ENCODE measurements at places on chromosomes 2 and 18. TPM values are rescaled to one million over a fixed set of nuclear protein-coding genes. Genes with fewer than 3 reads are reported as not detected.

DNA sequence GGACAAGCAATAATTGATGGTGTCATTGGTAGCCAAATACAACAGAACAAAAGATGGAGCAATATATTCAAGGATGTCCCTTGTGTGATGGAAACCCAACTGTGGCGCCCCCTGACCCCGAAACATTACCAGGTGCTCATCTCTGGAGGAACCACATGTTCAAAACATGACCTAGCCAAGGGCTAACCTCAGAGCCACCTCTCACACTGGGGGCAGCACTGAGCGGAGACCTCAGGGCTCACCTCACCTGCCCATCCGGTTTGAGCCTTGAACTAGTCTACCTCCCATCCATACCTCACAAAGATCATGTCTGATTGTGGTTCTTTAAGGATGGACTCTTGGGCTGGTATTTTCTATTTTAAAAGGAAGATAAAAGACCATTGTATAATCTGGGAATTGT is 314.4 kb upstream of the CDH7 start:
- DNase-seq, result no peak

GRCh38 chr18:12744103-12744502 is 41.3 kb downstream of the PSMG2 start:
- peak; percentile 79 for DNase-seq

DNA sequence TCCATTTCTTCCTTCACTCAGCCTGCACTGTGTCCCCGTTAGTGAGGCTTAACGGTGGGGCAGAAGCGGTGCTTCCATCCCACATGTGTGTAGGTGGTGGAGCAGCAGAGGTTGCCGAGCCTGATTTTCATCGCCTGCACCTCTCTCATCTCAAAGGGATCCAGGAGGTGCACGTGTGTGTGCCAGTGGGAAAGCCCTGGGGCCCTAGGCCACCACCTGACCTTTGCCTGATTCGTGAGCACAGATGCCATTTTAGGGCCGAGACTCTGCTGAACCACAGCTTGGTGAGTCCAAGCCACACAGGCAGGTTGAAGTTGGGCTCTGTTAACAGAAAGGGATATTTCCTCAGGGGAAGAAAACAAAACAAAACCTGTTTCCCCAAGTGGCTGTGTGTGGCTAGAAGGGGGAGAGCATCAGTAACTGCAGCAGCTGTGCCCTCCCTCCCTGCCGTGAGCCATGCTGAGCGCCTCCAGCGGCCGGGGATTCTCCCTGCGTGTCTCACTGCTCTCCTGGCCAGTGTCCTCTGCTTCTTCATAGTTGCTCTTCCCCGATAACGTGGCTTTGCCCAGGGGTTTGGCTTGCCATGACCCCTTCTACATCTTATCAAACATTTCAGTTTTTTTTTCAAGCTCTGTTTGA is 81.5 kb downstream of the MAPRE2 start:
- no peak for DNase-seq

DNA sequence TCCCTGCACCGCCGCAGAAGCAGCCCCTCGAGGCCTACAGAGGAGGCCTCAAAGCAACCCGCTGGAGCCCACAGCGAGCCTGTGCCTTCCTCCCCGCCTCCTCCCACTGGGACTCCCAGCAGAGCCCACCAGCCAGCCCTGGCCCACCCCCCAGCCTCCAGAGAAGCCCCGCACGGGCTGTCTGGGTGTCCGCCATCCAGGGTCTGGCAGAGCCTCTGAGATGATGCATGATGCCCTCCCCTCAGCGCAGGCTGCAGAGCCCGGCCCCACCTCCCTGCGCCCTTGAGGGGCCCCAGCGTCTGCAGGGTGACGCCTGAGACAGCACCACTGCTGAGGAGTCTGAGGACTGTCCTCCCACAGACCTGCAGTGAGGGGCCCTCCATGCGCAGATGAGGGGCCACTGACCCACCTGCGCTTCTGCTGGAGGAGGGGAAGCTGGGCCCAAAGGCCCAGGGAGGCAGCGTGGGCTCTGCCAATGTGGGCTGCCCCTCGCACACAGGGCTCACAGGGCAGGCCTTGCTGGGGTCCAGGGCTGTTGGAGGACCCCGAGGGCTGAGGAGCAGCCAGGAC is 31.2 kb downstream of the GPC1 start:
- DNase-seq, result no peak

DNA sequence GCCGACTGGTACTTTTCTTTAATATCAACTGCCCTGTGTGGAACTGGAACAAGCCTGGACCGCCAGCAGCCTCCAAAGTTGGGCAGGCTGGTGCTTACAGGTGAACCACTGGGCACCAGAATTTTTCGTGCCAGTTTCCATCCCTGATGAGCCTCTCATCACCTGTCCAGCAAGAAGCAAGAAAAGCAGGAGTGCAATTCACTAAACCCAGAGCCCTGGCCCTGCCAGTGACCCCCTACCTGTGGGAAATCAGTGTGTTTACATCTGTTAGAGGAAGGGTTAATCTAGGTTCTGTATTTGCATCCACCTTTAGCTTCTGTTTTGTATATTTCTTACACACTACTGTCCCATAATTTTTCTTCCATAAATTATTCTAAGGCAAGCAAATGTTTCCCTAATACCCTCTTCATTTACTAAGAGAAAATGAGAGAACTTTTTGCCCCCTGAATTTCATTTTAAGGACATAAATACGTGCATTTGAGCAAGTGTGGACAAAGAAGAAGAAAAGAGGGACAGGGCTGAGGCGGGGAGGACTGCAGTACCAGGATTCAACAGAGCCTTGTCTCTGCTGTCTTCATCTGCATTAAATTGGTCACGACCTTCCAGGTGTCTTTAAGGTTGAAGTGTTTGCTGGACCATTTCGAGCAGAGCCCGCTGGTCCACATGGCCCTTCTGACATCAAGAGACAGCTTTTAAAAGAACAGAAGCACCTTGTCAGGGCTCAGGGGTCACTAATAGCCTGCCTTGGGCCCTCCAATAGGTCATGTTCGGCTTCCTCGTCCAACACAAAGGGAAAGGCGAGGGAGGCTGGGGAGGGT is 763.1 kb downstream of the BCL11A start:
- DNase-seq, result no peak

- DNase-seq, result no peak
These were observed 313.8 kb downstream of the PIK3C3 start for GRCh38 chr18:42268798-42269197.

DNA sequence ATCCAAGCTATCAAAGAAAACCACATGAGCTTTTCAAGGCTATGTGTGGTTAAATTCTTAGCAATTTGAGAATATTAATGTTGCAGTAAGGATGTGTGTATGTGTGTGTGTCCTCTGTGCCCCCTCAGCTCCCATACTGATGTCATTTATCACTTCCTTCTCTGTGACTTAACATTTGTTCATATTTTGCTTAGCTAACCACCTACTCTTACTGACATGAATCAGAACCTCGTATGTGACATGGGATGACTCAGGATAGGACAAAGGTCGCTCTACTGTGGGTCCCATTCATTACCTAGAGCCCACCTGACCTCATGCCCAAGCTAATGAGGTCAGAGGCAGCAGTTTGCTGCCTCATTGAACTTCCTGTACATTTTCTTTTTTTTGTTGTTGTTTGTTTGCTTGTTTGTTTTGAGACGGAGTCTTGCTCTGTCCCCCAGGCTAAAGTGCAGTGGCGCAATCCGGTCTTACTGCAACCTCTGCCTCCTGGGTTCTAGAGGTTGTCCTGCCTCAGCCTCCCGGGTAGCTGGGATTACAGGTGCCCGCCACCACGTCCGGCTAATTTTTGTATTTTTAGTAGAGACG is 36.3 kb downstream of the MOGAT1 start:
- peak; percentile 39 for DNase-seq

DNA sequence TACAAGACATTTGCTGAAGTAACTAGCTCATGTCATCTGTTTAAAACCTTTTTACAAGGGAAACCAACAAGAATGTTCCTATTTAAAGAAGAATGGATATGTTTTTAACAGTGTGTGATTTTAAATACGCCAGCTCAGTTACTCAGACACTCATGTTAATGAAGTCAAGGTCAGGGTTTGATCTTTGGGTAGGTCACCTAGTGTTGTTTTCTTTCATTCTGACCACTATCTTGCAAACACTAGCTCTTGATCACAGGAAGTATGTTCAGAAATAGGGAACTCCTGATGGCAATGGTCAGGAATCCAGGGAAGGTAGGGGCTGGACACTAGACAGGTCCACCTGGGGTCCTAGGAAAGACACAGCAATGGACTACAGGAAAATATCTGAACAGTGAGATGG is 116.7 kb downstream of the CPS1 start:
- no peak for DNase-seq

- no peak for DNase-seq
These were observed 17.6 kb upstream of the TMEM247 start for GRCh38 chr2:46461709-46462171.

DNA sequence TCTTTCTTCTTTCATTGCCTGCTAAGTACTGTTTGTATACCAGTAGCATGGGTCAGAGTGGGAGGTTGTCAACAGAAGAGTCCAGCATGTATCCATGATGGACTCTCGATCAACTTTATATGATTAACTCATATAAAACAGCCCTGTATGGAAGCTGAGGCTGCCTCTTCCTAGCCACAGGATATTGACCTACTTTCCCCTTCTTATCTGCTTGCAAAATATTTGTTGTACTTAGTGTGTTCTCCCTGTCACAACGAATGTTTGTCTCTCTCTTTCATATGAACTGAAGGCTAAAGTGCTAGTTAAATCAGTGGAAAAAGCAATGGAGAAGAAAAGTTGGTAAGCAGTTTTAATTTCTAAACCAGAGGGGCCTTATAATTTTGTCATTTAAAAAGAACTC is 17.8 kb downstream of the MYO1B start:
- DNase-seq, result no peak

DNA sequence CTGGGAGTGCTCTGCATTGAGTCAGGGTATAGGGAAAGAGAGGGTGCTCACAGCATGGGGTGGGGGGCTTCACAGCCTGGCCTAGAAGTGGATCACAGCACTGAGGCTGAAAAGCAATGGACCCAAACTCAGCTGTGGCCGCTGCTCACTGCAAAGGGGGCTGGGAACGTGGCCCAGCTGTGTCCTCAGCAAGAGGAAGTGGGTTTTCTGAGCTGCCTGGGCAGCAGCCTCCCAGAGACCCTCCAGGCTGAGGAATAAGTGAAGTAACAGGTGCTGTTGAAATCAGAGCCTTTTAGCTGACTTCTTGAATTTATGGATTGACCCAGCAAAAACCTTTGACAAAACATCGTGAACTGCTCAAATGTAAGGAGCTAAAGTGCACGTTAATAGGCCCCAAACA is 35.2 kb downstream of the PTGR3 start:
- DNase-seq, result no peak

DNA sequence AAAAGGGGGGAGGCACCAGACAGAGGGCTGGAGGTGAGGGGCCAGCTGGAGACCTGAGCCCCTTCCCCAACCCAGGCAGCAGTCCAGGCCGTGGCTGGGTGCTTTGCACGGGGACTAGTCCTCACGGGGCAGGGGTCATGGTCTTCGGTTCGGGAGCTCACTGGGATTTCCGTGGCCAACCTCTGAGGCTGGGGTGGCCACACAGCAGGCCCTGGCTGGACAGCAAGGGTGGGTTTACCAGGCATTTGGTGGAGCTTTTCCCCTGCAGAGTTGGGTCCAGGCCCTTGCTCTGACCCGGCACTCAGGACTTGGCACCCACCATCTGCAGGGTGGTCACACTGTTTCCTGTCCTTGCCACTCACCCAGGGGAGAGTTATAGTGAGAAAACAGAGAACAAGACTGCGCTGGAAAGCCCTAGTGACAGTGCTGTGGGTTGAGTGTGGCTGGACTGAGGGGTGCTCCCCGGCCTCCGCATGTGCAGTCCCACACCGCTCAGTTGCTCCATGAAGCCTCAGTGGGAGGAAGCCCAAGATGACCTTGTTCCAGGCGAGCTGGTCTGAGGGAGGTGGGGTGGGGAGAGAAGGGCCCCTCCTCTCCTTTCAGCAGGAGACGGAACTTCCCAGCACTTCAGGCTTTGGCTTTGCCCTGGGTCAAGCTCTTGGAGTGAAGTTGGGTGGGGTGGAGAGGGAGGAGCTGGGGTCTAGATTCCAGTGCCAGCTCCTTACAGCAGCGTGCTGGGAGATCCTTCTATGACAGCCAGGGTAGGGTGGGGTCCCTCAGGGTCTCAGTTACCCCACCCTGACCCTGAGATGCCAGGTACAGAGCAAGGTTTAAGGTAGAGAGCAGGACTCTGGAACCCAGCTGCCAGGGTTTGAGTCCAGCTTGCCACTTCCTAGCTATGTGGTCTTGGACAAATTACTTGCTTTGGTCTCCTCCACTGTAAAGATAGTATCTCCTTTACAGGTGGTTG is 219.8 kb downstream of the DYSF start:
- no peak for DNase-seq

The HPCAL1 gene
- total RNA-seq, result 72.2 TPM

The TEKT4 gene
- total RNA-seq, result not detected
